ENCODE measurements at places on chromosomes 1 and 21. TPM values are rescaled to one million over a fixed set of nuclear protein-coding genes. Genes with fewer than 3 reads are reported as not detected.

SELL gene
- total RNA-seq: not detected

DNA sequence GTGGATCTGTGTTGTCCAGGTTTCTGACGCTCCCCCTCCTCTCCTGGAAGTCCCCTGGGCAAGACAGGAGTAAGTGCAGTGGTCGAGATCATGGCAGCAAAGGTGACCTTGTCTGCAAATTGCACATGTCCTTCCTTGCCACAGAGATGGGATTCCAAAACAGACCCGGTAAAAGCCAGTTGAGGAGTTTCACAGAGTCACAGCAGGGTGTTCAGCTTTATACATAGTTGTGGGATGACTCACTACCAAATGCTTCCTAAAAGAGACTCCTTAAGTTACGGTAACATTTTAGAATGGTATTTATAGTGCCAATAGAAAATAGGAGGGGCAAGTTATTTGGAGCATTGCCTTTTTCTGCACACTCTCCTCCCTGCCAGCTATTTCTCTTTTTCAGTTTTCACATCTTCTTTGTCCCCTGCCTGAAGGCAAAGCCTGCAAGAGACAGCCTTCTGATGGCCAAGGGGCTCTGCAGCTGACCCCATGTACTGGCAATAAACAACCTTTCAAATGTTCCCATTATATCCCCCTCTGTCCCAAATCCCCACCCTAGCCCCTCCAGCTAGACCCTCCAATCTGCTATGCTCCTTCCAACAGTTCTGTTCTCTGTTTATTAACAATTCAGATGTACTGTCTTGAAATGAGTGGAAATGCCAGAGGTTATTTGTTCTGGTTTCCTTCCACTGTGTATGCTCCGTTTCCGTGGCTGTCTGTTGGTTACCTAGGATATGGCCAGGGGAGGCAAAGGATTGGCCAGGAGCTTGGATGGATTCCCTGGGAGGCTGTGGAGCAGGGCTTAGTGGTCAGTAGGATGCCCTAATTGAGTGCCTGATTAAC, 115.0 kb downstream of the TGFB2 start:
- DNase-seq: no peak

RSPH1 gene
- total RNA-seq: 1.0 TPM

TNFRSF1B gene
- total RNA-seq: 3.1 TPM

RGSL1 gene
- not detected for total RNA-seq

DNA sequence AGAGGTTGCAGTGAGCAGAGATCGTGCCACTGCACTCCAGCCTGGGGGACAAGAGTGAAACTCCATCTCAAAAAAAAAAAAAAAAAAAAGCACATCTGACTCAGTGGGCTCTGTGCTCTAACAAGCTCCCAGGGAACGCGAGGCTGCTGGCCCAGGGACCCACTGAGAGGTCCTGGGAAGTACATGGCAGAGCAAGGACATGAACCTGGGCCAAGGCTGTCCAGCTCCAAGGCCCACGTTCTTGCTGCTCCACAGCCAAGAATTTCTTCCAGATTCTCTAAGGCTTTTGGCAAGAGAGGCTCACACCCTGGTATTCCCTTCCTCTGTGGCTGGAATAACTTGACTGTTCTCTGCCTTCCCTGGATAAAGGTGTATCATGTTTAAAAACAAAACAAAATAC, 15.4 kb upstream of the AGTRAP start:
- DNase-seq: no peak

DNA sequence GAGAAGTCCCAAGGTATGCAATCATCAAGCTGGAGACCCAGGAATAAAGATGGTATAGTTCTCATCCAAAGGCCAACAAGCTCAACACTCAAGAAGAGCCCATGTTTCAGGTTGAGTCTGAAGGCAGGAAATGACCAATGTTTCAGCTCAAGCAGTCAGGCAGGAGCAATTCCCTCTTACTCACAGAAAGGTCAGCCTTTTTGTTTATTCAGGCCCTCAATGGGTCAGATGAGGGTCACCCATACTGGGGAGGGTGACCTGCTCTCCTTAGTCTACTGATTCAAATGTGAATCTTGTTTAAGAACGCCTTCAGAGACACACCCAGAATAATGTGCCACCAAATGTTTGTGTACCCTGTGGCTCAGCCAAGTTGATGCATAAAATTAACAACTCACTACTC, 262.4 kb downstream of the USP25 start:
- DNase-seq: no peak

POGK gene
- total RNA-seq: 57.3 TPM

YY1AP1 gene
- total RNA-seq: 54.5 TPM

STUM gene
- total RNA-seq: 1.1 TPM

DNA sequence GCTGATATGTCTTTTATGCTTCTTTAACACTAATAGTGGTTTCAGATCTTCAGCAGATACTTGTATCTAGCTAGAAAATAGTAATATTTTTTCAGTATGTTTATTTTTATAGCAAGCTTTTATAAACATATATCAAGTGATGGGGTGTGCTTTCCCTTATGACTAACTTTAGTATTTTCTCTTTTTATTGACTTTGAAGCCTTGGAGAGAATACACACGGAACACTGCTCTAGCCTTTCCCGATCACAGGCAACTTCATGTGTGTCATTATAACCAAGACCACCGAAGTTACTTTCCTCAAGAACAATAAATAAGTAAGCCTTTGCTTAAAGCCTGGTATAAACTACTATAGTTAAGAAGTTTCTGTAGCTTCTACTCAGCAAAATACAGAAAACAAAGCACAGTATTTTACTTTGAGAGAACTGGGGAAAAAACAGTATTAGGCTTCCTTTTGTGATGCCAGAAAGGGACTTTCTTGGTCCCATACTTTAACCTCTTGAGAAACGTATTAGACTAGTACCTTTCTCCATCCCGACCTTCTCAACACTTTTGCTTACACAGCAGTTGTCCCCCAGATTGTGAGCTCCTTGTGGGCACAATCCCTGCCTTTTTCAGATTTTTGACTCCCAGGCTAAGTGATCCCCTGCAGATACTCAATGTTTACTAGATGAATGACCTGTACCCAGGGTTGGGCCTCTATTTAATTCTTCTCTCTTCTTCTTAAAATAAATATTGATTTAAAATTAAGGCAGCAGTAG, 3.3 kb downstream of the ADSS2 start:
- DNase-seq: no peak

- peak; percentile 31 for DNase-seq
Observed at GRCh38 chr1:245797592-245798348, 643.0 kb downstream of the KIF26B start.

DNA sequence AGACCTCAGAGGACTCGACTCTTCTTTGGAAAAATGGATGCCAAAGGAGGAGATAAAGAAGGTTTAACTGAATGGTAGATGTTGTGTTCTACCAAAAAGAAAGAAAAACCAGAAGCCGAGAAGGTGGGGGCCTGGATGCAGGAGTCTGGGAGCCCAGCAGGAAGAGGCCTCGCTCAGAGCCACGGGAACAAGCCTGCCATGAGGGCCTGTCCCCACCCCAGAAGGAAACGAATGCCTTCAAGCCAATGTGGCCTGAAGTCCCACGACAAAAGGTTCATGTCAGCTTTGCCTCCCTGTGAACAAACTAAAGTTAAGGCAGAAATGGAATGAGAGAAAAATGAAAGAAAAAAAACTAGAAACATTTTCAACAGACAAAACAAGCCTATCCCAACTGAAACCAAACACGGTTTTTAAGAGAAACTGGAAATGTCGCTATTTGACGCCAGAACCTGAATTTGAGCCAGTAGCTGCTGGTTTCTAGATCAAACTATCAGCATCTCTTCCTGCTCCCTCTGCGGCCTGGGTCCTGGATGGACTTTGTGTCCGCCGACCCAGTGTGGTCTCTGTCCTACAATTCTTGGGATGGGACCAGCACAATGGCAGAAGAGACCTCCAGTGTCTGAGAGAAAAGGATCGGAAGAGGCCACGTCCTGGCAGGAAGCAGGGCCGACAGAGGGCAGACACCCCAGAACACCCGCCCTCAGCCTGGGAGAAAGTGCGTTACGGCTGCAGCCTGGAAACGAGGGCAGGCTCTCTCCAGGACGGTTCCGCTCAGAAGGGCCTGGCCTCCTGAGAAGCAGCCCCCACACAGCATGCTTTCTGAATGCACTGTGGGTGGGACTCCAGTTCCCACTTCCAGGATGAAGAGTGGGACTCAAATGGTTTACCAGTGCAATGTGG, 35.2 kb downstream of the SLC45A1 start:
- no peak for DNase-seq

TINAGL1 gene
- not detected for total RNA-seq

DNA sequence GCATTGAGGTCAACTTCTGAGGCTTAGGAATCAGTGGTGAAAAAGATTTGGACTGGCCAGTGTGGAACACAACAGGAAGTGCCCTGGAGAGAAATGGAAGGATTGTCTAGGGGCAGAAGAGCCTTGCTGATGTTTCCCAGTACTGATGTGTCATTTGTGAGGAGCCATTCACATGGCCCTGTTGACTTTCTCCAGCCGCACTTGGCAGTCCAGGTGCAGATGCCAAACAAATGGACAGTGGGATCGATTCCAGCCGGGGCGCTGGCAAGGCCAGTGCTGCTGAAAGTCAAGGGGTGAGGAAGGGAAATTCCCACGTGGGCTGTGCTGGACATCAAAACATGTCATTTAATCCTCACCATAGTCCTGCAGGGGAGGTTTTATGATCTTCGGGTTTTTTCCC, 4.9 kb upstream of the TRIM63 start:
- DNase-seq: no peak
